ENCODE measurements at places on chromosomes 13 and 19.
A peak's percentile ranks its signal among the peaks of the same experiment; 100 is the strongest.

- DNase-seq = no peak
Measured at GRCh38 chr13:60379837-60380565, 17.0 kb upstream of the TDRD3 start.

DNA sequence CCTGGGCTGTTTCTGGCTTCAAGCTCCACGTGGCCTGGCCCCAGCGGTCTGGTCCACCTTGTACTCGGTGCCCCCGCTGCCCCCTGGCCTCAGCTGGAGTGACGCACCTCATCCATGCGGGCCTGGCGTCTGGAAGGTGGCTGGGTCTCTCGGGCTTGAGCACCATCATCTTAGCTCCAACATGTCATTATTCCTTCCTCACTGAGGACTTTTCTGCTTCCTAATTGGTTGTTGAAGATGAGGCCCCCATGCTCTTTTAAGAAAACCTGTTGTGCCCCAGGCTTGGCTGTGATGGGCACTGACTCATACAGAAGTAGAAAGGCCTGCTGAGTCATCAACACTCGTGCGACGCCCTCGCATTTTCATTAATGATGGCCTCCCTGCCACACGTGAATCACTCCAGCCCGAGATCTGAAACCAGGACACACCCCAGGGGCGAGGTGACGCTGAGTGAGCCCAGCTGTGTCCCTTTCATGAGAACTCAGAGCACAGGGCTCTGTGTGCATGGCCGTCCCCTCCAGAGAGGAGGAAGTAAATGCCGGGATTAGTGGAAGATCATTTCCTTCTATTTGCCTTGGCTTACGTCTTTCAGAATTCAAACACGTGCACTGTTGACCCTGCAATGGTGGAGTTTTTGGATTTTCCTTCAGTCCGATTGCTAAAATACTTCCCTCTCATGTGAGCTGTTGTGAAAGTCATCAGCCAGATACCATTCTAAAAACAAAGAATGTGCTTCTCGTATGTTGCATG is 14.0 kb upstream of the GJA3 start:
- peak; percentile 64 for DNase-seq

DNA sequence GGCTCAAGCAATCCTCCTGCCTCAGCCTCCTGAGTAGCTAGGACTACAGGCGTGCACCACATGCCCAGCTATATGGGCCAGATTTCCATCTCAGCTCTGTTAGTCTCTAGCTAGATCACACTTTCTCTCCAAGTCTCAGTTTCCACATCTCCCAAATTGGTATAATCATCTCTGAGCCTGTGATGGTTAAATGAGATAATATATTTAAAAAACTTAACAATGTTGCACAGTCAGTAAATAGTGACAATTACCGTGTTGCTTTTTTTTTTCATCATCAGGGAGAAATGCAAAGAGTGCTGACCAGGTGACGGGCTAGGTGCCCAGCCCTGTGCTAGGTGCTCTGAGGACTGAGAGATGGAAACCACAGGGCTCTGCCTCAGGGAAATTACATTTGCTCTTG is 36.9 kb upstream of the C19orf12 start:
- DNase-seq = no peak

DNA sequence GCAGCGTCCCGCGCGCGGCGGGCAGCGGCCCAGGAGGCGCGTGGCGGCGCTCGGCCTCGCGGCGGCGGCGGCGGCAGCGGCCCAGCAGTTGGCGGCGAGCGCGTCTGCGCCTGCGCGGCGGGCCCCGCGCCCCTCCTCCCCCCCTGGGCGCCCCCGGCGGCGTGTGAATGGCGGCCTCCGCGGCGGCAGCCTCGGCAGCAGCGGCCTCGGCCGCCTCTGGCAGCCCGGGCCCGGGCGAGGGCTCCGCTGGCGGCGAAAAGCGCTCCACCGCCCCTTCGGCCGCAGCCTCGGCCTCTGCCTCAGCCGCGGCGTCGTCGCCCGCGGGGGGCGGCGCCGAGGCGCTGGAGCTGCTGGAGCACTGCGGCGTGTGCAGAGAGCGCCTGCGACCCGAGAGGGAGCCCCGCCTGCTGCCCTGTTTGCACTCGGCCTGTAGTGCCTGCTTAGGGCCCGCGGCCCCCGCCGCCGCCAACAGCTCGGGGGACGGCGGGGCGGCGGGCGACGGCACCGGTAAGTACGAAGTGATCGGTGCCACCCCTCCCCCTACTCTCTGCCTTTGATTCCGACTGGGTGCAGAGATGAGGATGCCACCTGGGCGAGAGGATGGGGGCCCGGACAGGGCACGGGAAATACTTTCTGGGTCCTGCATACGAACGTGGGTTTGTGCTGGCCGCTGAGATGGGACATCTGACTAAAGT is 874 bp downstream of the TRIM28 start:
- DNase-seq = no peak

DNA sequence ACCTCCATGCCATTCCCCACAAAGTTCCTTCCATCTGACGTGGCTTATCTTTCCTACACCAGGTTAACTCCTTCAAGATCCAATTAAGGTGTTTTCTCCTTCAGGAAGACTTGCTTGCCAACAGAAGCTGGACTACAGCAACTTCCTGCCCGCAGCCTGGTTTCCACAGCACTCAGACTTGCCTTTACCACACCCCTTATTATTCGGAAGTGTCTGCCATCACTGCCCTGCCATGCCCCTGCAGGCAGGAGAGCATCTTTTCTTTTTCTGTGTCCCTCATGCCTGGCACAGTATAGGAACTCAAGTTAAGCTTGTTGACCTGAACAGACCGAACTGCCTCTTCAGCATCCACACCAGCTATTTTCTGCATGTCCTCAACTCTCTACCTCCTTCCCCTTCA is 168.0 kb downstream of the FOXO1 start:
- DNase-seq = no peak

- no peak for DNase-seq
Measured at GRCh38 chr19:6797646-6798045, 25.1 kb downstream of the VAV1 start.

DNA sequence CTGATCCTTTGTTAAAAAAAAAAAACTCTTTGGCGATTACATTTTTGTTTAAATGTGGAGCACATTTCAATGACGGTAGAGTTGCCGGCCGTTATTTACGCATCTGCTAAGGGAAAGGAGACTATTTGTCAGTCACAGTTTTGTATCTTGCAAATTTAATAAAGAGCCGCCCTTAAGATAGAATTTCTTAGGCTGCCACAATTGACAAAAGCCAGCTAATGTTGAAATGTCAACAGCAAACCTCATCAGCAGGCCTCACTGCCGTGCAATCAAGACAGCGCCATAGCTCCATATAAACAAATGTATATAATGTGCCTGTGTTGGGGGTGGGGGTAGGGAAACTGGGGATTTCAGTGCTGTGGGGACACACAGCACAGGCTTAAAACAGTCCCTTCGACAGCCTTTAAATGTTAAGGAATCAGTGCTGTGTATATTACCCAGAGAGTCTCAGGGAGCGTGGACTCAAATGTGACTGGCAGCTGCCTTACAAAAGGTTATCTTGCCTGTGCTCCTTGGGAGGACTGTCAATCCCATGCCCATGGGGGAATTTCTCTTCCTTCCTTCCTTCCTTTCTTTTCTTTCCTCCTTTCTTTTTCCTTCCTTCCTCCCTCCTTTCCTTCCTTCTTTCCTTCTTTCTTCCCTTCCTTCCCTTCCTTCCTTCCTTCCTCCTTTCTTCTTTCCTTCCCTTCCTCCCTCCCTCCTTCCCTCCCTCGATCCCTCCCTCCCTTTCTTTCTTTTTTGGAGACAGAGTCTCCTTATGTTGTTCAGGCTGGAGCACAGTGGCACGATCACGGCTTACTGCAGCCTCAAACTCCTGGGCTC is 108.0 kb downstream of the URI1 start:
- no peak for DNase-seq

GRCh38 chr19:40596608-40597328 is 4.4 kb upstream of the LTBP4 start:
- peak; percentile 81 for DNase-seq

- peak; percentile 98 for DNase-seq
Measured at GRCh38 chr19:15836330-15837220, 21.1 kb upstream of the OR10H1 start.

GRCh38 chr13:21289475-21289874 is 113.0 kb downstream of the MRPL57 start:
- no peak for DNase-seq

DNA sequence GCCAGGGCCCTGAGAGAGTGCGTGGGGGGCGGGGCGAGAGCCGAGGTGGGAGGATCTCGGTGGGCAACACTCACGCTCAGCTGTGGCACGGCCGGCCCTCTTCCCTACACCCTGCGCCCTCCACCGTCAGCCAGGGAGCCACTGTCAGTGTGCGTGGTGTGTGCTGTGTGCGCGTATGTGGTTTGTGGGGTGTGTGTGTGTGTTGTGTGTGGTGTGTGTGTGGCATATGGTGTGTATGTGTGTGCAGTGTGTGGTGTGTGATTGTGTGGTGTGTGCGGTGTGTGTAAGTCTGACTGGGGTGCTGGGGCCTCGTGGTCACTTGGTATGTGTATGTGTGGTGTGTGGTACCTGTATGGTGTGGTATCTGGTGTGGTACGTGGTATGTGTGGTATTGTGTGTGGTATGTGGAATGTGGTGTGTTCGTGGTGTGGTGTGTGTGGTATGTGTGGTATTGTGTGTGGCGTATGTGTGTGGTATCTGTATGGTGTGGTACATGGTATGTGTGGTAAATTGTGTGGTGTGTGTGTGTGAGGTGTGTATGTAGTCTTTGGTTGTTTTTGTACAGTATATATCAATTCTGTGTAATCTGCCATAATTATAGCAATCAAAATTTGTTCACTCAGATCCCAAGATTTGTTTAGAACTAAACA is 5.1 kb downstream of the GRK1 start:
- peak; percentile 29 for DNase-seq

- no peak for DNase-seq
Measured at GRCh38 chr13:21529146-21529893, 70.2 kb upstream of the ZDHHC20 start.

DNA sequence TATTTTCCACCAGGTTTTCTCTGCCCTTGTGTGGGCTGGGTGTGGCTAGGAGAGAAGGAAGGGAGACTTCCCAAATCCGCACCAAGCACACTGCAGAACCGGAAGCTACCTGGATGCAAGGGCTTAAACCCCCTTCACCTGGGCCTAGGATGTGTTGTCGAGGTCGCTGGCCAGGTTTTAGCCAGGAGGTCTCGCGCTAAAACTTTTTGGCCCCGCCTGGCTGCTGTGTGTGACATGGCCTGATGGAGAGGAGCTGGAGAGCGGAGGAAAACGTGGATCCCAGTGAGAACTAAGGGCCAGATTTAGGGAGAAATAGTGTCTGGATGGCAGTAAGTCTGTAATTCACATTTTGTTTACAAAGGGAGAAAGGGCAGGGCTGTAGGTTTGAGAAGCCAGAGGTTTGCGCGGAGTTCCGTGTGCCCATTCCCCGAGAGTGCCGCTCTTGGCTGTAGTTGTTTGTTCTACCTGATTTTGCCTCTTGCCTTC is 3.1 kb upstream of the TSHZ3 start:
- DNase-seq = no peak

DNA sequence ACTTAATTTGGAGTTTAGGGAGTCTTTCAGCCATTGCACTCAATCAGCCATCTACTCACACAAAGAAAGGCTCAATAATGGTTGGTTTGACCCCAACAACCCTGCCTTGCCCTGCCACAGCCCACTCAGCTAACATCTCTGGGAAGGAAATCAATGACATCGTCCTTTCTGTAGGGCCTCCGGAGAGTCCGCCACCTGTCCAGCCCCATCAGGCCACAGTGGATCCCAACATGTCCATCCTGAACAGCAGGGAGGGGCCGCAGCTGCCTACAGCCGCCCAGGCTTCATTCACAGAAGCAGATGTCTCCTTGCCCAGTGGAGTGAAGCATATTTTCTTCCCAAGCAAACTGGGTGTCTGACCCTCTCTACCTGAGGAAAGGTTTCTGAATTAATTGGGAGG is 4.2 kb upstream of the CDX2 start:
- no peak for DNase-seq

- no peak for DNase-seq
Measured at GRCh38 chr19:28493884-28494283, 719.1 kb downstream of the UQCRFS1 start.

DNA sequence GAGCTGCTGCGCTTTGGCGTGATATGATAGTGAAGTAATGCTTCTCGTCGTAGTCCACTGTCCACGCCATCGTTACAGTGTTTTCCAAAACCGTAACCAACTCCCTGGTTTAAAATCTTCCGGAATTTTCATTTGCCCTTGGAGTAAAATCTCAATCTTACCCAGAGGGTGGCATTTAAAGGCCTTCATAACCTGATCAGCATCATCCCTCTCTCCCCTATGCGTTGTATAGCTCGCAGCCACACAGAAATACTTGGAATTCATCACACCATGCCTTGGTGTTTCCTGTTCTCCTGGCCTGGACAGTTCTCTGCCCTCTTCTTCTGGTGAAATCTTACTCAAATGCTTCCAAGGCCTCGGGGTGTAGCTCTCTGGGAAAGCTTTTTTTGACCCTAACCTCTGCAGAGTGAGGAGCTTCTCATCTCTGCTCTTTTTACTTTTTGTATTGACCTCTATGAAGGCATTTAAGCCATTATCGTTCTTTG is 839 bp downstream of the MPHOSPH8 start:
- no peak for DNase-seq

DNA sequence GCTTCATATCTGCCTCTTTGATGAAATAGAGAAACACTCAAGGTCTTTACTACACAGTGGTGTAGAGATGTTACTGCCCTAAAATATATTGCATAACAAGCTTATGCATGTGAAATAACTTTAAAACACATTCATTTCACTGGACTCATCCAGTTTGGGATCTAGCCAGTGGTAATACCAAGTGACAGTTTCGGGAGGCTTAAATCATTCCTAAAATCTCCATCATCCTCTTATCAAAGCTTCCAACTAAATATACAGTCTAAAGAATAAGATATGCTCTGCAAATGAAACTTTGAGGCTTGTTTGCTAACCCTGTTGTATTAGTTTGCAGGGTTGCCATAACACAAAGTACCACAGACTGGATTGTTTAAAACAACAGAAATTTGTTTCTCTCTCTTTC is 52.8 kb downstream of the THSD1 start:
- DNase-seq = no peak

- DNase-seq = no peak
Measured at GRCh38 chr13:19567820-19568534, 6.6 kb upstream of the TPTE2 start.

- no peak for DNase-seq
Measured at GRCh38 chr19:5774921-5775320, 9.6 kb downstream of the PRR22 start.

GRCh38 chr19:18568367-18568766 is 3.3 kb upstream of the UBA52 start:
- DNase-seq = no peak

DNA sequence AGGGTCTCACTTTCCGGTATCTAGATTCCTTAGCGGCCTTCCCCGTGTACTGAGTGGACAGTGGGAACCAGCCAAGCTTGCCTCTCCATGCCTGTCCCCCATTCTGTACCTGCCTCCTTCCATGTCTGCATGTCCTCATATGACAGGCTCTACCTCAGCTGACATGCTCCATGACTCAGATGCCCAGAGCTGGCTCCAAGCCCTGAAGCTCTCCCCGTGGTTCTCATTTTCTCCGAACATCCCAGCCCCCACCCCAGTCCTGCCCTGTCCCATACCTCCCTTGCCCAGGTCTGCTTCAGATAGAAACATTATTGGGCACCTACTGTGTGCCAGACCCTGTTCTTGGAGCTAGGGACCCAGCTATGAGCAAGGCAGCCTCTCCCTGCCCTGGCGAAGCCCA is 17.1 kb upstream of the SHFL start:
- no peak for DNase-seq
